Stimulated activated CD4-positive, alpha-beta T cell treated with anti-CD3 and anti-CD28 coated beads, Interleukin-15, amount 100 ng/mL, for 1 hour (primary cell): ENCODE measurements at places on chromosomes 7 and 10.

DNA sequence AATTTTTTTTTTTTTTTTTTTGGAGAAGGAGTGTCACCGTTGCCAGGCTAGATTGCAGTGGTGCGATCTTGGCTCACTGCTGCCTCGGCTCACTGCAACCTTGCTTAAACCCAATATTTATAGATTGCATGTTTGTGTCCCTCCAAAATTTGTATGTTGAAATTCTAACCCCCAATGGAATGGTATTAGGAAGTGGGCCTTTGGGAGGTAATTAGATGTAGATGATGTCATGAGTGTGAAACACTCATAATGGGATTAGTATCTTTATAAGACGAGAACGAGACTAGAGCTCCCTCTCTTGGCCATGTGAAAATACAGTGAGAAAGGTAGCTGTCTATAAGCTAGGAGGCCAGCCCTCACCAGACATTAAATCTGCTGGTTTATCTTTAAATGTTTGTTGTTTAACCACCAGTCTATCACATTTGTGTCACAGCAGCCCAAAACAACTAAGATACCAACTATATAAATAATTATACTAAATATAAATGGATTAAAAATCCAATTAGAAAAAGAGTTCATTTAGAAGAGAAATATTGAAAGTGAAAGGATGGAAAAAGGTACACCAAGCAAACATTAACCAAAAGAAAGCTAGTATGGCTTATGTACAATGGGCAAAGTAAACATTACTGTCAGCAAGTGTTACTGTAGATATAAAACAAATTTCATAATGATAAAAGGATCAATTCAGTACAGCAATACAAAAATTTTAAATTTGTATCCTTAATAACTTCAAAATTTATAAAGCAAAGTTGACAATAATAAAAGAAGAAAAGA, 9.3 kb downstream of the TCAF1 start:
- DNase-seq: no peak

GRCh38 chr7:158541346-158542010, 46.1 kb downstream of the PTPRN2 start:
- no peak for DNase-seq

- no peak for DNase-seq
Observed at GRCh38 chr10:122544493-122544892, 16.1 kb upstream of the DMBT1 start.

DNA sequence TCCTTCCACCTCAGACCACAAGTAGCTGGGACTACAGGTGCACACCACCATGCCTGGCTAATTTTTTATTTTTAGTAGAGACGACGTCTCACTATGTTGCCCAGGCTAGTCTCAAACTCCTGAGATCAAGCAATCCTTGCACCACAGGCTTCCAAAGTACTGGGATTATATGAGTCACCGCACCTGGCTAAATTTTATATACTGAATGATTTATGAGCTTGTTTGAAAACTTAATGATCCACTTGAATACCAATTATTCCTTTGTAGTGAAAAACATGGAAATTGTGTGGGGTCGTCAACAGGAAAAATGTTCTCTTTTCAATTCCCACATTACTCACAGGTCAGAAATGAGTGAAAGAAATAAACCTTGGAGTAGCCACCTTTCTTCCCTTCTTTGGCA, 31.3 kb downstream of the RAPGEF5 start:
- no peak for DNase-seq

- no peak for DNase-seq
Observed at GRCh38 chr10:72753760-72754231, 61.9 kb downstream of the MCU start.

DNA sequence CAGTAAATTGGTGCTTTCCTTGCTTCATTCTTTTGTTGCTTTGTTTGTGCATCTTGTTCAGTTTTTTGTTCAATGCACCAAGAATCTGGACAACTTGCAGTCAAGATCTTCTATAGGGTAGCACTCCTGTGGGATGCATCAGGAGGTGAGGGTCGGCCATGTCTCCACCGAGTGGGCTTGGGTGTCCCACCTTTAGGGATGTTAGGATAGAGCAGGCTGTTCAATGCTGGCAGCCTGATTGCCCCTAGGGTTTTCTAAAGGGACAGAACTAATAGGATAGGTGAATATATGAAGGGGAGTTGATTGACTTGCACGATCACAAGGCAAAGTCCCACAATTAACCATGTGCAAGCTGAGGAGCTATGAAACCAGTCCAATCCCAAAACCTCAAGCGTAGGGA, 109.9 kb downstream of the GLRX3 start:
- no peak for DNase-seq

DNA sequence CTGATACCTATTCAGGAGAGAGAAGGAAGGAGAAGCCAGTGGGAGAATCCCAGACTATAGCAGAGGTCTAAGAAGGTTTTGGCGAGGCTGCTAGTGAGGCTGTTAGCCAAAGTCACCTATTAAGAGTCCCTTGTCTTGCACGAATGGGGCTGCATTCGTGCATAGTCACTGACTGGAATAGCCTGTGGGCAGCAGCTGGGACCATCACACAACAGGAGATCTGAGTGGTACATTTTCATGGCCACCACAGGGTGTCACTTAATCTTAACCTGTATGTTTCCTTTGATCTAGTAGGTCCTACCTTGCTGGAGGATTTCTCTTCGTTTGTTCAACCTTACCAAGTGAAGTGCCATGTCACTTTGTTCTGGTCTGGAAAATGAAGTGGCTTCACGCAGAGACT, 319.9 kb downstream of the BMPER start:
- DNase-seq: no peak

DNA sequence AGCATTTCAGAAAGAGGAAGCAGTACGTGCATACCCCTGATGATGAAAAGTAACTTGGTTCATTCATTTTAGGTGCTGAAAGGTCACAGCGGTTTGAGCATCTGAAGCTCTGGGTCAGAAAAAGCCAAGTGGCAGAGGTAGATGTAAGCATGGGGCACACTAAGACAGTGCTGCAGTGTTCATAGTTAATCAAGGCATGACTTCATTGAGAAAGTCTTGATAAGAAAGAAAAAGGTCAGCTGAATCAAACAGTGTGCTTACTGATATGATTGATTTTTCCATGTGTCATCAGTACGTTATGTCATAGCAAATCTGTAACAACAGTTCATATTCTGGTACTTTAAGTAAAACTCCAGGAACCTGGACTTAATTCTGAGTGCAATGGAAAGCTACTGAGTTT, 107.7 kb upstream of the PCLO start:
- DNase-seq: no peak

GRCh38 chr10:76252733-76253132, 821.3 kb downstream of the LRMDA start:
- DNase-seq: no peak

- no peak for DNase-seq
Observed at GRCh38 chr10:117578999-117579590, 36.5 kb downstream of the EMX2 start.

DNA sequence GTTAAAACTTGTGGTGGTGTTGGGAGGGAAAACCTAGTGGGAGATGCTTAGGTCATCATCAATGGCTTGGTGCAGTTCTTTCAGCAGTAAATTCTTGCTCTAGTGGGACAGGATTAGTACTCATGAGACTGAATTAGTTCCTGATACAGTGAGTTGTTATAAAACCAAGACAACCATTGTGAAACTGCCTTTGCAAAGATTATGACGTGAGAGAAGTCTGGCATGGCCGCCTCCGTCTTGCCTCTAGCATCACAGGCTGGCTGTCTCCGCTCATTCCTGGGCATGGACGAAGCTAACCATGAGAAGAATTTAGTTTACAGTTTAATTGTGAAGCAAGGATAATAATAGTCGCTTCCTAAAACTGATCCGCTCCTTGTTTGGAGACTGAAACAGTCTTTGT, 186.4 kb downstream of the KIF20B start:
- DNase-seq: no peak
